Right lung (tissue), 10 donors: ENCODE measurements at places on chromosomes 12 and 14. TPM values are rescaled to one million over a fixed set of nuclear protein-coding genes. Genes with fewer than 3 reads are reported as not detected.

DNA sequence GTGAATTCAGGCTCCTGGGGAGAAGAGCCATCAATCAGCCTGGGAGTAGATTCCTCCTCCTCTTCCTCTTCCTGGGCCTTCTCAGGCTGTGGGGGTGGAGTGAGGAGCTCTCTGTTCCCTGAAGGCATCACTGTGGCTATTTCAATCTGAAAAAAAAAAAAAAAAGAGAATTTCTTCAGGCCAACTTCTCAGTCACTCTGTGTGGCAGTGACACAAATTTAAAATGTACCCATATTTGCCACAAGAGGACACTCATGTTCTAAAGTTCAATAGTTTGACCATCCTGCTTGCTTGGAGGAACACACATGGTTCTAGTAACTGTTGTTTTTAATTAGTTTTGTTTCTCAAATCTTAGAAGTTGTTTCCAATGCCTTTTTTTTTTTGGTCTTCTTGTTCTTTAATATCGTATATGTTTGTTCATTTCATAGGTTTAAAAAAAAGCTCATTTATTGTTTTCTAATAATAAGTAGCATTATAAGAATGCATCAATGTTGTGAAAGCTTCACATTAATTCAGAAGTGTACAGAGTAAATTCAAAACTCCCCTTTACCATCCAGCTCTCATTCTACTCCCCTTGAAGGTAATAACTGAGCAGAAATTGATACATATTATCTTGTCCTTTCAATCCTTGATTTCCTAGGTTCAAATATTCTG is 23.3 kb upstream of the CCER1 start:
- peak; percentile 65 for DNase-seq

GRCh38 chr12:94404854-94405253 is 54.8 kb downstream of the CEP83 start:
- no peak for DNase-seq

DNA sequence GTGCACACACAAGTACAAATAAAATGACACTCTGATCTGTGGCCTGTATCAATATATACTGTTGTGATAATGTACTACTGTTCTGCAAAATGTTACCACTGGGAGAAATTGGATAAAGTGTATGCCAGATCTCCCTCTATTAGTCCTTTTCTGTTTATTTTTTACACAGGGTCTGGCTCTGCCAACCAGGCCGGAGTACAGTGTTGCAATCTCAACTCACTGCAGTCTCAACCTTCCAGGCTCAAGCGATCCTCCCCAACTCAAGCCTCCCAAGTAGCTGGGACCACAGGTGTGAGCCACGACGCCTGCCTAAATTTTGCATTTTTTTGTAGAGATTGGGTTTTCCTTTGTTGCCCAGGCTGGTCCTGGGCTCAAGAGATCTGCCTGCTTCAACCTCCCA is 1.9 kb downstream of the NT5DC3 start:
- no peak for DNase-seq

- no peak for DNase-seq
Observed at GRCh38 chr12:123363740-123364531, 711 bp downstream of the SBNO1 start.

DNA sequence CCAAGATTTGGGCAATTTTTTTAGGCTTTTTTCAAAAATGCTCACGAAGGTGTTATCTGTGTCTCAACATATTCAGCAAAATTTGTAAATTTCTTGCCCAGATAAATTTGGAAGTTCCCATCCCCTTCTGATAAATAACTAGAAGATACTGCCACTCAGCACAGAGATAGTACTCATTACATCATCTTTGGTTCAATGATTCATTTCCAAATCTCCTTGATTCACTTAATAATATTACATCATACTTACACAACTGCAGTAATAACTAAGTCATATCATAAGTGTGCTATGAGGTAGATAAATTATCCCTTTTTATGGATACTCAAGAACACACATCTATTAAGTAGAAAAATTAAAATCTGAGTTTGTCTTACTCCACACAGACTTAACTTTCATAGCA is 89.4 kb downstream of the RPAP3 start:
- DNase-seq: no peak

DNA sequence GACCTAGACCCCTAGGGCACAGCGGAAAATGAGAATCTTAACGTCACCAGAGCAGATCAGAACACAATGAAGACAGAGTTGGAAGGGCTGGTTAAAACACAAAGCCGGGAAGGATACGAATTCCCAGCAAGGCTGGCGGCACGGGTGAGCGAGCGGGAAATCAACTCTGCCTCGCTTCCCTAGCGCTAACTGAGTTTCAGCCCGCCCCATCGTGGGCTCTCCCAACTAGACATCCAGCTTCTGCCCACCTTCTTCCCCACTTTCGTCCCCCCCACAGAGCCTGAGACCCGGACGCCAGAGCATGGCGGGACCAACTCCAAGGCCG is 377 bp downstream of the CCNT1 start:
- no peak for DNase-seq

DNA sequence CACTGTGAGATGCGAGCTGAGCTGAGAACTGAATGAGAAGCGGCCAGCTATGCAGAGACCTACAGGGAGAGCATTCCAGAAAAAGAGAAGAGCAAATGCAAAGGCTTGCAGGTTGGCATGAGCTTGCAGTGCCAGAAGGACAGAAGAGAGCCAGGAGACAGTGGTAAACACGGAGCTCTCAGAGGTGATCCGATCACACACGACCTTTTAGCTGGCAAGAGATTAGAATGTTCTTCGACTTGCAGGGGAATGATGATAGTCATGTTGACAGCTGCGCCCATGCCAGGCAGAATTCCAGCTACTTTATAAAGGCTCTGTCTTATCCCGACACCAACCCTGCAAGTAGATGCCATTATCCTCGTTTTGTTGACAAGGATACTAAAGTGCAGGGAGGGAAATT is 256.8 kb downstream of the VRK1 start:
- no peak for DNase-seq

DNA sequence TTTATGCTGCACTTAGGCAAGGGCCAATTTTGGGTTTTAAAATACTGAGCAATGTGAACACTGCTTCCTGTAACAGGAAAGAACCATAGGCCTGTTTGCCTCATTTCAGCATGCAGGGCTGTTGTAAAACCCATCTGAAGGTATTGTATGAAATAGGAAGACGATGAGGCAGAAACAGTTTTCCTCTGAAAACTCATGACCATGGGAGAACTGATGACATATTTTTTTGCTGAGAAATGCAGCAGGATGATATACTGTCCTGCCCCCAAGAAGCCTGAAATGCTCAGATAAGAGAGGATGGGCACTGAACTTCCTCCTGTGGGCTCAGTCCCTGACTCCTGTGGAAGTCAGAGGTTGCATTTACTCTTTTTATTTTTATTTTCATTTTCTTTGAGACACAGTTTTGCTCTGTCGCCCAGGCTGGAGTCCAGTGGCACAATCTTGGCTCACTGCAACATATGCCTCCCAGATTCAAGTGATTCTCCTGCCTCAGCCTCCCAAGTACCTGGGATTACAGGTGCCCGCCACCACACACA is 17.4 kb downstream of the PYGL start:
- DNase-seq: no peak

GRCh38 chr12:124836759-124837158 is 26.9 kb downstream of the SCARB1 start:
- no peak for DNase-seq

DNA sequence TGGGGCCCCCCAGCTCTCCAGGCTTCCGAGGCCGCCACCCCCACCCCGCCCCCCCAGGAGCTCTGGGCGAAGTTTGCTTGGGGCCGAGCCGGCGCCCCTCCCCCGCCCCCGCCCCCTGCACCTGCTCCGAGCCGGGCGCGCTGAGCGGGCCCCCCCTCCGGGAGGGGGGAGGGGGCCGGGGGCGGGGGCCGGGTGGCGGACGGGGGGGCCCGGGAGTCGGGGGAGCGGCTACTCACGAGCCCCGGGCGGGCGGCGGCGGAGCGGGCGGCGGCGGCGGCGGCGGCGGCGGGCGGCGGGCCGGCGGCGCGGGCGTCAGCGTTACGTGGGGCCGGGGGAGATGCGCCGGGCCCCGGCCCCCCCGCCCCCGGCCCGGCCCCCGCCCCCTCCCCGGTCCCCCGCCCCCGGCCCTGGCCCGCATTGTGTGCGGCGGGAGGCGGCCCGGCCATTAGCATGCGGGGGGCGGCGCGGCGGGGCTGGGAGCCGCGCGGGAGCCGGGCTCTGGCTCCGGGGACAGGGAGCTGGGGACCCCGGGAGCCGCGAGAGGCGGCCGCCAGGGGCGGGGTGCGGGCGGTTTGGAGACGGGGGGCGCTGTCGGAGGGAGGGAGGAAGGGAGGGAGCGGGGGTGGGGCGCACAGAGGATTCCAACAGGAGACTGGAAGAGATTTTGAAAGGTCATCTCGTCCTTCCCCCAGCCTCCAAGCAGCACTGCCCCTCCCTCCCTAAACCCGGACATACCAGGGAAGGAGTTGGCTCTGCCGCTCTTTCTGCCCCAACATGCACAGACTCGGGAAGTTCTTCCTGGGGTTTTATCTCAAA is at the start of gene ZNF219:
Gene ZNF219 (minus strand): TSS at position 580 of the 816 bp plus-strand sequence. CDS start 5,064 bp downstream, outside the sequence.
- DNase-seq: no peak

GRCh38 chr12:38385486-38385885 is 68.9 kb downstream of the ALG10B start:
- no peak for DNase-seq

DNA sequence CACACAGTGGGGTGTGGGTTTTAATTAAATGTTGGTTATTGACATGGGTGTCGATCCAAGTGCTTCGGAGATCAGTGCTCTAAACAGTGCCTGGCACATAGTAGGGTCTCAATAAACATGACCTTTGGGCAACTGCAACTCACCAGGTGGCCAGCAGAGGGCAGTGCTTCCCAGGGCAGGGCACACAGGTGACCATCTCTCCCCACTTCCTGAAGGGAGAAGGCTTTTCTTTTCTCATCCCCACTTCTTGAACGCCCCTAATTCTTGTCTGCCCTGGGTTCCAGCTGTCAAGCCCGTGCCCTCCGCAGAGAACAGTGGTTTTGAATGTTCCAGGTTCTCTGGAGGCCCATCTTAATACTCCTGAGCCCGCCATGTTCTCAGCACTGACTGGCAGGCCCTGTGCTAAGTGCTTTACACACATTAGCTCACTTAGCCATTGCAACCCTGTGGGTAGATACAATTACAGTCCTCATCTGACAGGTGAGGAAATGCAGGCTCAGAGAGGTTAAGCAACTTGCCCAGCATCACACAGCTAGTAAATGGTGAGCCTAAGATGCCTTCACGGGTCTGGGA is 16.3 kb downstream of the RAPGEF3 start:
- no peak for DNase-seq

The DACT1 gene
- polyA plus RNA-seq: 28.6 TPM

The M6PR gene
- 186 TPM for polyA plus RNA-seq

The ETFBKMT gene
- 3.3 TPM for polyA plus RNA-seq

The LAG3 gene
- 1.6 TPM for polyA plus RNA-seq

The KICS2 gene
- polyA plus RNA-seq: 4.0 TPM

The CHMP4A gene
- 63.7 TPM for polyA plus RNA-seq

The OR6S1 gene
- not detected for polyA plus RNA-seq

The SLC17A8 gene
- polyA plus RNA-seq: 2.5 TPM
